Immature natural killer cell (primary cell): ENCODE measurements at places on chromosomes 2 and 18. TPM values are rescaled to one million over a fixed set of nuclear protein-coding genes. Genes with fewer than 3 reads are reported as not detected.
A peak's percentile ranks its signal among the peaks of the same experiment; 100 is the strongest.

The CNGA3 gene
- polyA plus RNA-seq = not detected

The GATA6 gene
- not detected for polyA plus RNA-seq

The TUBB8B gene
- not detected for polyA plus RNA-seq

The KCNS3 gene
- polyA plus RNA-seq = not detected

The MXD1 gene
- 10.6 TPM for polyA plus RNA-seq

The RSAD2 gene
- 16.5 TPM for polyA plus RNA-seq

The TGFBRAP1 gene
- polyA plus RNA-seq = 15.7 TPM

DNA sequence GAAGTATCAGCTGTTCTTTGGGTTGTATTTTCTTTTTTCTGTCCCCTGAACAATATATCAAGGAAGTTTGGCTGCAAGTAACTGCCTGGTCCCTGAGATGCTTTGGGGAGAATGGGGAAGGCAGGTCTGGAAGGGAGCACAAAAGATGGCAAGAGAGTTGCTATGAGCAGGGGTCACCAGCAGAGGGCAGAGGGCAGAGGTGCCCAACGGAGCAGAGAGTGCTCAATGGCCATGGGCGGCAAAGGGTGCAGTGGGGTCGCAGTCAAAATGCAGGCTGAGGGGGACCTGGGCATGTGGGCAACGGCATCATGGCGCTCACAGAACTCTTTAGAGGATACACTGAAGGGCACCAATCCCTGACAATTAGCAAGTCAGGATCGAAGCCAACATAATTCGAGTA, 107.7 kb upstream of the ATP8B1 start:
- H3K4me3 ChIP-seq = no peak overlapping the region
- H3K4me1 ChIP-seq = peaks cover under 1% of the 10 kb centered on the region
- H3K27ac ChIP-seq = no peak overlapping the region
- H3K36me3 ChIP-seq = no peaks in the 10 kb centered on the region
- H3K27me3 ChIP-seq = no peaks in the 10 kb centered on the region
- no peak for DNase-seq

- no peaks in the 10 kb centered on the region for H3K4me1 ChIP-seq
- H3K27me3 ChIP-seq = no peaks in the 10 kb centered on the region
- no peak for DNase-seq
- no peak overlapping the region for H3K27ac ChIP-seq
Observed at GRCh38 chr2:56127463-56128152, 56.2 kb upstream of the CCDC85A start.

- no peak for DNase-seq
- no peak overlapping the region for H3K27ac ChIP-seq
- H3K27me3 ChIP-seq = no peaks in the 10 kb centered on the region
- H3K4me3 ChIP-seq = no peak overlapping the region
Observed at GRCh38 chr2:134170294-134170693, 83.6 kb upstream of the MGAT5 start.

DNA sequence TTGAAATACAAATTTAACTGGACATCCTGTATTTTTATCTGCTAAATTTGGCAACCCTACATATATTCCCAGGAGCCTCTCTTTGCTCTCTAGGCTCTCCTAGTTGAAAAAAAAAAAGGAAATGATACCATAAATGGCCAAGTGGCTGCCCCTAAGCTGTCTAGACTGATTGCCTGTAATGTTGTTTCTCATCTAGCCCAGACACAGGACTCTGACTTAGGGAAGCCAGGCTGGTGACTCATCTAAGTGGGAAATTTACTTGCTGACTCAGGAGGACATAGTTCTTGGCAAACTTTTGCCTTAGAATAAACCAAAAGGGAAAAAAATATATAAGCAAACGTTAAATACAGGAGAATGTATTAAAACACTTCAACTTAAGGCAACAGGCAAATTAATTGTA, 14.6 kb upstream of the ITGAV start:
- H3K27ac ChIP-seq = no peak overlapping the region
- peaks cover 5% of the 10 kb centered on the region for H3K27me3 ChIP-seq
- H3K36me3 ChIP-seq = no peaks in the 10 kb centered on the region
- no peak for DNase-seq
- H3K4me3 ChIP-seq = no peak overlapping the region

DNA sequence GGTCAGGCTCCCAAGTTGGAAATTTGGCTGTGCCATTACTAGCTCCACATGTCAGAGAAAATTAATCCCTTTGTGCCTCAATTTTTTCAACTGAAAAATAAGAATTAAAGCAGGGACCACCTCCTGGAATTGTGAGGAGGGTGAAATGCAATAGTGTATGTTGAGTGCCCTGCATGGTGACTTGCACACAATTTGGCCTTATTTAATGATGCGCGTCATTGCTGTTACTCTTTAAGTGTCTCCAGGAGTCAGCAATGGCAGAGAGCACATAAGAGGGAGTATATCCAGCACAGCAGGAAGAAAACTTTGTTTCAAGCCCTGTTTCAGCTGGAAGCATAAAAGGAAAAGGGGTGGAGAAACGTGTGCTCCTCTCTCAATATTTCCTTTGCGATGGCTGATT, 215.8 kb downstream of the ALK start:
- H3K36me3 ChIP-seq = no peaks in the 10 kb centered on the region
- peaks cover 2% of the 10 kb centered on the region for H3K27me3 ChIP-seq
- H3K4me1 ChIP-seq = no peaks in the 10 kb centered on the region
- no peak overlapping the region for H3K4me3 ChIP-seq

GRCh38 chr2:65092791-65093190, 36.6 kb downstream of the CEP68 start:
- no peaks in the 10 kb centered on the region for H3K27me3 ChIP-seq
- peaks cover 66% of the 10 kb centered on the region for H3K4me1 ChIP-seq
- no peak for DNase-seq
- no peak overlapping the region for H3K4me3 ChIP-seq

- peaks cover 27% of the 10 kb centered on the region for H3K36me3 ChIP-seq
- H3K27ac ChIP-seq = no peak overlapping the region
- peak; percentile 39 for DNase-seq
Observed at GRCh38 chr2:197011801-197012641, 85.5 kb upstream of the PGAP1 start.

- no peaks in the 10 kb centered on the region for H3K36me3 ChIP-seq
- no peak overlapping the region for H3K4me3 ChIP-seq
- no peak overlapping the region for H3K27ac ChIP-seq
Observed at GRCh38 chr2:201669865-201670264, 26.6 kb upstream of the TMEM237 start.

GRCh38 chr2:99925960-99926359, 216.4 kb downstream of the AFF3 start:
- H3K36me3 ChIP-seq = no peaks in the 10 kb centered on the region
- peaks cover 8% of the 10 kb centered on the region for H3K27me3 ChIP-seq
- H3K4me3 ChIP-seq = no peak overlapping the region
- DNase-seq = no peak
- H3K4me1 ChIP-seq = peaks cover 12% of the 10 kb centered on the region

DNA sequence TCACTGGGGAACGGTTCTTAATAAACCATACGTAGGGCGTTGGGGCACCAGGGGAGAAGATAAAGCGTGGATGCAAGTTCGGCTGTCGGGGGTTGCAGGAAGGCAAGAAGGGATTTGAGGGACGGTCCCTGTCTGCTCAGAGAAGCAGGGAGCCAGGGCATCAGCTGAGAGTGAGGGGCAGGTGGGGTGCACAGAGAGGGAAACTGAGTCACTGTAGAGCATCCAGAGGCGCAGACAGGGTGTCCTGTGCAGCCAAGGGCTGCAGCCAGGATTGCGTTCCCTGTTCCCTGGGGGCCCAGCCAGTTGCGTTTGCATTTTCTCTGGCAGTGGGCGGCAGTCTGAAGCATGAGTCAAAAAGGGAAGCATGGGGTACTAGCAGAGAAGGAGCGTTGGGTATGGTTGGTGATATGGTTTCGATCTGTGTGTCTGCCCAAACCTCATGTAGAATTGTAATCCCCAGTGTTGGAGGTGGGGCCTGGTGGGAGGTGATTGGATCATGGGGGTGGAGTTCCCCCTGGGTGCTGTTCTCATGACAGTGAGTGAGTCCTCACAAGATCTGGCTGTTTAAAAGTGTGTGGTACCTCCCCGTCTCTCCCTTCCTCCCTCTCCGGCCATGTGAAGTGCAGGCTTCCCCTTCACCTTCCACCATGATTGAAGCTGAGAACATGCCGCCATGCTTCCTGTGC, 202.9 kb downstream of the NDUFA10 start:
- H3K36me3 ChIP-seq = no peaks in the 10 kb centered on the region
- H3K4me3 ChIP-seq = no peak overlapping the region
- no peak overlapping the region for H3K27ac ChIP-seq
- DNase-seq = no peak
- peaks cover 8% of the 10 kb centered on the region for H3K27me3 ChIP-seq
- no peaks in the 10 kb centered on the region for H3K4me1 ChIP-seq

DNA sequence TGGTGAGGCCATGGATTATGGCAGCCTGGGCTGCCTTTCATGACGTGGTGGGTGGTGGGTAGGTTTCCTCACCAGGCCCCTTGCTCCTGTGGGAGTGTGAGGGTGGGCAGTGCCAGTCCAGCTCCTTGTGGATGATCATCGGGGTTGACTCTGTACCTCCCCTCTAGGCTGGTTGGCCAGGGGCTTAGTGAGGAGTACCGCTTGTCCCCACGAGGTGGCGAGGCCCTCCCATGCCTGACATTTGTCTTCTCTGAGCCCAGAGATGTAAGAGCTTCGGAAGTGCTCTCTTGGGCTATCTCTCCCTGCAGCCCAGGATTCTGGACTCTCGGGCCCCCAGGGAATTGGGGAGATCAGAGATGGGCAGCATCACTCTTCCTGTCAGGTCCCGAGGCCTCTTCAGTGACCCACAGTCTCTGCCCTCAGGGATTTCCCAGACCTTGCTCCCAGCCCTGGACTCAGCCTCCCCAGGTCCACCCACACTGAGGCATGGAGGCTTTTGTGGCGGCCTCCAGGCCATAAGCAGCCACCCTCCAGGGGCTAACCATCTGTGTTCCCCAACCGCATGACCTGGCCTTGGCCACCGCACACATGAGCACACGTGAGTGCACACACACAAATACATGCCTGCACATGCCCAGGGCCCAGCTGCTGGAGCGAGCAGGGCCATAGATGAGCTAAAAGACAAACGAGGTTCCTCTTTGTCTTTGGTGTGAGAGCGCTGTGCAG, 6.5 kb downstream of the SPR start:
- no peak for DNase-seq
- H3K27me3 ChIP-seq = peaks cover 5% of the 10 kb centered on the region
- H3K27ac ChIP-seq = no peak overlapping the region

- no peak overlapping the region for H3K4me3 ChIP-seq
- DNase-seq = no peak
- H3K4me1 ChIP-seq = no peaks in the 10 kb centered on the region
- H3K27ac ChIP-seq = no peak overlapping the region
Observed at GRCh38 chr2:75431763-75432162, 129.0 kb downstream of the EVA1A start.

DNA sequence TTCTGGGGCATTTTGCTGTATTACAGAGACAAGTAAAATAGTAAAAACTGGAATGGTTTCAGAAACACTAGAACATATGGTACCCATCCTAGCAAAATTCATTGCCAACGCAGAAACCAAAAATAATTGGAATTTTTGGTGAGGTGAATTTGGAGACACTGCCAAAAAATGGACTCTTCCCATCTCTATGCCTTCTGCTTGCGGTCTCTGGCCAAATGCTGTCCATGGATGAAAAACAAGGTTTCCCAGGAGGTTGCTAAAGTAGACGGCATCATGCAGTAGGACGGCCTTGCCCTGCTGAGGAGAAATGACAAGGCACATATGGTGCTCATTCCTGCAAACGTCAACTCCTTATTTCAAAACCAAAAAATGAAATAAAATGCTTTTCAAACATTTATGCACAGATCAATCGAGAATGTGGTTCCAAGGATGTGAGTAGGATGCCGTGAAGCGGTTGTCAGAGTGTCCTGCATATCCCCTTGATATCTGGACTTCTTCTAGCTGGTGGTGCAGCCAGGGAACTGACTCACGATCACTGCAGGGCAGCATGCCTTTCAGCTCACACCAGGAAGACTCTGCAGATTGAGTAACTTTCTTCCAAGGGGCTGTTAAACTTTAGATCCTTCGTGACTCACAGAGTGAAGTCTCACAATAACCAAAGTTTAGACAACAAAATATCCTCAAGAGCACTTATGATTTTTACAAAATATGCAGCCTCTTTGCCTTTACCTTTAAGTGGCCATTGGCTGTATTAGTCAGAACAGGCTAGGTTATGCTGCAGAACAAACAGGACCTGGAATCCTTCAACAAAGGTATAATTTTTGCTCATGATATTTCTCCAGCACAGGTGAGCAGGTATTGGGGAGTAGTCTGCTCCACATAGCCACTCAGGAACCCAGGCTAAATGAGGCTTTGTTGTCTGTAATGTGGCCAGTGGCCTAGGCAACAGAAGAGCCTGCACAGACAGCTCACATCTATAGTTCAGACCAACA, 149.4 kb upstream of the NDUFV2 start:
- H3K27me3 ChIP-seq = peaks cover 8% of the 10 kb centered on the region
- no peak for DNase-seq
- H3K4me3 ChIP-seq = no peak overlapping the region

GRCh38 chr2:201854841-201855240, 48.5 kb downstream of the CDK15 start:
- no peak overlapping the region for H3K4me3 ChIP-seq
- H3K4me1 ChIP-seq = no peaks in the 10 kb centered on the region
- H3K27me3 ChIP-seq = peaks cover 6% of the 10 kb centered on the region
- no peaks in the 10 kb centered on the region for H3K36me3 ChIP-seq

DNA sequence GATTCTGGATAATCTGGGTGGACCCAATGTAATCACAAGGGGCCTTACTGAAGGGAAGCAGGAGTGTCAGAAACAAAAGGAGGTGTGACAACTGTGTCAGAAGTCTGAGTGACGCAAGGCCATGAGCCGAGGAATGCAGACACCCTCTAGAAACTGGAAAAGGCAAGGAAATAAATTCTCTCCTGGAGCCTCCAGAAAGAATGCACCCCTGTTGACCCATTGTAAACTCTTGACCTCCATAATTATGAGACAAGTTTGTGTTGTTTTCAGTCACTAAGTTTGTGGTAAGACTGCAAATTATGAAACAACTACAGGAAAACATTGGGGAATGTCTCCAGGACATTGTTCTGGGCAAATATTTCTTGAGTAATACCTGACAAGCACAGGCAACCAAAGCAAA, 47.3 kb upstream of the B3GNT7 start:
- no peaks in the 10 kb centered on the region for H3K36me3 ChIP-seq
- peaks cover 4% of the 10 kb centered on the region for H3K27me3 ChIP-seq
- H3K4me1 ChIP-seq = no peaks in the 10 kb centered on the region
- no peak for DNase-seq
- no peak overlapping the region for H3K27ac ChIP-seq

GRCh38 chr2:16275661-16276060, 335.3 kb downstream of the MYCN start:
- H3K4me1 ChIP-seq = no peaks in the 10 kb centered on the region
- H3K36me3 ChIP-seq = no peaks in the 10 kb centered on the region
- no peaks in the 10 kb centered on the region for H3K27me3 ChIP-seq
- DNase-seq = no peak
- H3K27ac ChIP-seq = no peak overlapping the region
- H3K4me3 ChIP-seq = no peak overlapping the region

GRCh38 chr2:18560797-18561085, 288 bp upstream of the RDH14 start:
- H3K36me3 ChIP-seq = peaks cover 11% of the 10 kb centered on the region
- peak overlapping the region; percentile 94 for H3K27ac ChIP-seq
- DNase-seq = no peak
- peaks cover 12% of the 10 kb centered on the region for H3K27me3 ChIP-seq

- H3K36me3 ChIP-seq = peaks cover 10% of the 10 kb centered on the region
- no peak overlapping the region for H3K4me3 ChIP-seq
- no peak overlapping the region for H3K27ac ChIP-seq
- no peak for DNase-seq
- no peaks in the 10 kb centered on the region for H3K4me1 ChIP-seq
Observed at GRCh38 chr2:216904974-216905373, 45.1 kb upstream of the TNP1 start.

GRCh38 chr2:8058652-8059051, 623.2 kb upstream of the ID2 start:
- H3K27ac ChIP-seq = no peak overlapping the region
- DNase-seq = no peak
- peaks cover 32% of the 10 kb centered on the region for H3K4me1 ChIP-seq
